ENCODE measurements at places on chromosomes 3 and 15.
A peak's percentile ranks its signal among the peaks of the same experiment; 100 is the strongest.

DNA sequence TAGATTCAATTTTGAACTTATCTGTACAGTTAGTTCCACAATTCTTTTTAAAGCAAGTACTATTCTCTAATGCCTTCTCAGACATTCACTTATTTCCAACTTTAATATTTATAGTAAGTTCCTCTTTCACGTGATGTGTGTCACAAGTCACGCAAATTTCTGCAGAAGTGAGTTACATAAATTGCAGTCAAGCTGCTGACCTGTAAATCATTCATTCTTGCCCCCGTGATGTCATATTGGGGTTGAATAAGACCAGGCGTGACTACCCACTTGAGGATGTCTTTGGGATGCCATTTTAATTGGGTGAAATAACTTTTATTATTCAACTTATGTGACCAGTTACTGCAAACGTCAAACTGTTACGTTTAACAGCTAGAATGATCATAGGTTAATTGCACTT lies 15.1 kb downstream of the PPARG start:
- no peak for DNase-seq

- no peak for DNase-seq
Measured at GRCh38 chr3:128149650-128150049, 3.6 kb upstream of the EEFSEC start.

DNA sequence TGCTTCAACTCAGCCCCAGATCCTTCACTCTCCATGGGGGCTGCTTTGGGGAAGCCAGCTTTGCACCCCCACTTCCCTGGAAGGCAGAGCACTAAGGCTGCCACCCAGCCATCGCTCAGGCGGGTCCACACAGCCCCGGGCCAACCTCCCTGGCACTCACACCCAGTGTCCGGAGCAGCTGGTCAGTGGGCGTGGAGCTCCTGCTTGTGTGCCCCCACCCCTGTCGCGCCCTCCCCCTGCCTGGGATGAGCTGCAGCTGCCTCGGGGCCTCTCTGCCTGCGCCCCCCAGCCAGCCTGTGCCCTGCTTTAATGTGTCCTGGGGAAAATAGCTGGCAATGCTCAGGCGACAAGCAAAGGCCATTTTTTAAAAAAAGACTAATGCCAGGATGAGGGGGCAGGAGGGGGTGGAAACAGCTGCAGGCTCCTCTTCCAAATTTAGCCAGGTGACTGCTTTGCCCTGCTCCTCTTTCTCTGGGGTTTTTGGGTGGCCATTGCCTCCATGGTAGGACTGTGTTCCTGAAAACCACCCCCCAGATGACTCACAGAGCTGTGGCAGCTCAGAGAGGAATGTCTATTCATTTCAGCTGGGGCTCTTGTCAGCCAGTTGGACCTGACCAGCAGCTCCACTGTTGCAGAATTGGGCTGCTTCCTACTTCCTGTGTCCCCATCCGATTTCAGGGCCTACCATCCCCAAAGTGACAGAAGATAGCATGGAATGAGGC lies 65.0 kb downstream of the CEMIP start:
- DNase-seq = no peak

DNA sequence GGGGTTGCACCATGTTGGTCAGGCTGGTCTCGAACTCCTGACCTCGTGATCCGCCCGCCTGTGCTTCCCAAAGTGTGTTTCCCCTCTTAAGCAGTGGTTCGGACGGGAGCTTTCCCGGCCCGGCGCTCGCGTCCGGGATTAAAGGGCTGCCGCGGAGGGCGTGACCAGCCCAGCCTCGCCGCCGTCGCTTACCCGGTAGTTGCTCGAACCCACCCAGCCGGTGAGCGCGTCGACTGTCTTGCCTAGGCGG lies 513 bp downstream of the CLASP2 start:
- peak; percentile 68 for DNase-seq

- no peak for DNase-seq
Measured at GRCh38 chr3:123951522-123952447, 9.2 kb downstream of the CCDC14 start.
